Mesendoderm (in vitro differentiated cells): ENCODE measurements at places on chromosomes 4 and X.

DNA sequence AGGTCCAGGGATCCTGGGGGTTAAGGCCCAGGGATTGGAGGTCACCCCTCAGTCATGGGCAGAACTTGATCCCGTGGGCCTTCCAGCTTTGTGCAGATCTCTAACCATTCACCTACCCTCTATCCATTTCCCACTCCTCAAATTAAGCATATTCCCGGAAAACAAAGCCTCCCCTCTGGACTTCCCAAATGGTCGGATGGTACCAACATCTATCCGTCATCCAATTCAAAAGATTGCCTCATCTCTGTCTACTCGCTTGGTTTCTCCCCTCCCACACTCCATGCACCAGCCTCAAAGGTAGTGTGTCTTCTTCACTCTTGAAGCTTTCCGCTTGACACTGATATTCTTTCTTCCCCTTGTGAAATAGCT, 473 bp upstream of the BCLAF3 start:
- DNase-seq: no peak

GRCh38 chr4:184751585-184751956, 17.7 kb upstream of the CENPU start:
- DNase-seq: no peak

- no peak for DNase-seq
Observed at GRCh38 chr4:113884655-113885054, 94.8 kb downstream of the ARSJ start.

DNA sequence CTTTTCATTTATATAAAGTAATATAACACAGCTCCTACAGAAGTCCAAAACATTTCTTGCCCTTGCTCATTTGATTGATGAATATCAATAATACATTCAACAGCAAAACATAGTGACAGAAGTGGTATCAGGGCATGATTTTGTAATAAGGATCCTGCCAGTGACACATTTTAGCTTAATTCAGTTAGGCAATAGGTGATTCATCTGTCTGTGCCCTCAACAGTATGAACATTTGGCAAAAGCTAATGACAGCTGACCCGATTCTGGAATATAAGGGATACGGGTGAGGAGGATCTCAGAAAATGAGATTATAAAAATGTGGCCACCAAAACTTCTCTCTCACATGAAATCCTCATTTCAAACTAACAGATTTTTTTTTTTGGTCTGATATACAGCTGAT, 294.0 kb downstream of the CAMK2D start:
- no peak for DNase-seq

- DNase-seq: no peak
Observed at GRCh38 chrX:2756548-2756947, 4.7 kb downstream of the XG start.

GRCh38 chr4:113101669-113102068, 52.2 kb downstream of the ANK2 start:
- peak; percentile 47 for DNase-seq
